ENCODE measurements at places on chromosomes 1 and 21.

DNA sequence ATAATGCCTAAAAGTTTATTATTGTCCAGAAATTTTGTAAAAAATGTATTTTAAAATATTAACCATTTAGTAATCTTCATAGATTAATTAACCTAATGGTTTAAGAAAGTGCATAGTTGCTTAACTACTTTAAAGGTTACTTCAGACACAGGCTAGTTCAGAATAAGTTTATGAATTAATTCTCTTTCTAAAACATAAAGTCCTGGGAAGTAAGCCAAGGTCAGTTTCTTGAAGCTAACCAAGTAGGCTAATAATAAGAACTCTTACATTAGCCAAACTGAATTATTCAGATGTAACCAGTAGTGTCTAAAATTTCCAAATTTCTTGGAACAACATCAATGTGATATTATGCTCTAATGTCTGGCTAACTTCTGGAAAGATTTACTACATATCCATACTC lies 790.4 kb downstream of the NCAM2 start:
- no peak for DNase-seq

- no peak for DNase-seq
Measured at GRCh38 chr1:51690285-51690961, 73.5 kb downstream of the OSBPL9 start.

GRCh38 chr1:18996548-18997177 lies 40.2 kb upstream of the IFFO2 start:
- DNase-seq, result no peak

GRCh38 chr1:61237147-61237546 lies 154.8 kb downstream of the NFIA start:
- DNase-seq, result no peak

GRCh38 chr1:239247285-239247684 lies 139.1 kb upstream of the CHRM3 start:
- DNase-seq, result no peak
